ENCODE measurements at places on chromosomes 11 and 22.
A peak's percentile ranks its signal among the peaks of the same experiment; 100 is the strongest.

- peaks cover 2% of the 10 kb centered on the region for H3K27me3 ChIP-seq
- H3K4me1 ChIP-seq = peaks cover 16% of the 10 kb centered on the region
- peaks cover 5% of the 10 kb centered on the region for H3K36me3 ChIP-seq
- DNase-seq = no peak
- H3K4me3 ChIP-seq = peak overlapping the region; percentile 12
- H3K27ac ChIP-seq = peak overlapping the region; percentile 82
These were observed 40.5 kb downstream of the LRRC32 start for GRCh38 chr11:76629853-76630599.

DNA sequence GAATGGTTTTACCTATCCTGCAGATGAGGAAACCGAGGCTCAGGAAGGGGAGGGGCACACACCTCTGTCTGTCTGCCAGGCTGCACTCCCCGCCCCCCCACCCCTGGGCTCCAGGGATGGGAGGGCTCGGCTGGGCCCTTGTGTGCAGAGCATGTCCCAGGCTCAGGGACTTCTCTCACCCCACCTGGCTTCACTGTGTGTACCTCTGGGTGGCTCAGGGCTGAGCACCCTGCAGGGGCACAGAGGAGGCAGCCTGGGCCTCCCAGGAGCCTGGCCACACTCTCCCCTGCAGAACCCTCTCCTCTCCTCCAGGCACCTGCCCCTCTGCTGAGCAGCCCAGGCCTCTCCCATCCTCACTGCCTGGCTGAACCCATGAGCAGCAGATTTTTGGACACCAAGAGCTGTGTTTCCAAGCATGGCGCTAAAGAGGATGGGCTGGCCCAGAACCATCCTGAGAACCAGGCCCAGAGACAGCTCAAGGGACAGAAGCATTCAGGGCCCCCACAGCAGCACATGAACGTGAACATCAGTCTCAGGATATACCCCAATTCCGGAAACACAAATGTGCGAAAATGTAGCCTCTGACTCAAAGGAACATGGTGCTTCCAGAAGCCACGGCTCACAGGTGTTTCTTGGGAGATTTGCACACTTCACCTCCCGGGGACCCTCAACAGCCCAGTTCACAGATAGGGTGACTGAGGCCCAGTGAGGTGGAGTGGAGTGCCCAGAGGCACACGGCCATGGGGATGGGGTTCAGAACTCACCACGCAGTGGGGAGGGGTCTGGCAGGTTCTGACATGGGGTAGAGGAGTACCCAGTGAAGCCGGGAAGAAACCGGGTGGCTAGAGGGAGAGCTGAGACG lies 10.5 kb downstream of the EMID1 start:
- peaks cover 6% of the 10 kb centered on the region for H3K4me1 ChIP-seq
- H3K27me3 ChIP-seq = peaks cover 12% of the 10 kb centered on the region
- peak overlapping the region; percentile 73 for H3K4me3 ChIP-seq

- no peaks in the 10 kb centered on the region for H3K27me3 ChIP-seq
- no peak for DNase-seq
These were observed 8.8 kb upstream of the DKK3 start for GRCh38 chr11:12017243-12017678.

DNA sequence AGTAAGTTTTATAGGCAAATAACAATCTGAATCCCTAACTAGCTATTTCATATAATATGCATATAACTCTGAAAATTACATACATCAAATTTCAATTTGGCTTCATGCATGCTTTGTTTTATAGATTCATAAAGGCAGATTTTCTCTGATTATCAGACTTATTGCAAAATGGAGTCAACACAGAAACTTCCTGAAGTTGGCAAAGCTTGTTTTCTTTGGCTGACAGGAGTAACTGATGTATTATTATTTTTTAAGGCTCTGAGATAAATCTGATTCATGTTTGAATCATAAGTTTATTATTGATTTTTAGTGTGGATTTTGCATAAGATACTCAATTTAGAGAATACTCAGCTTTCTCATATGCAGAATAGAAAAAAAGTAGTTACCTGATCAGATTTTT lies 356.3 kb upstream of the CCDC90B start:
- H3K36me3 ChIP-seq = no peaks in the 10 kb centered on the region
- H3K27me3 ChIP-seq = no peaks in the 10 kb centered on the region
- peaks cover 5% of the 10 kb centered on the region for H3K4me1 ChIP-seq
- H3K4me3 ChIP-seq = no peak overlapping the region
- no peak overlapping the region for H3K27ac ChIP-seq

DNA sequence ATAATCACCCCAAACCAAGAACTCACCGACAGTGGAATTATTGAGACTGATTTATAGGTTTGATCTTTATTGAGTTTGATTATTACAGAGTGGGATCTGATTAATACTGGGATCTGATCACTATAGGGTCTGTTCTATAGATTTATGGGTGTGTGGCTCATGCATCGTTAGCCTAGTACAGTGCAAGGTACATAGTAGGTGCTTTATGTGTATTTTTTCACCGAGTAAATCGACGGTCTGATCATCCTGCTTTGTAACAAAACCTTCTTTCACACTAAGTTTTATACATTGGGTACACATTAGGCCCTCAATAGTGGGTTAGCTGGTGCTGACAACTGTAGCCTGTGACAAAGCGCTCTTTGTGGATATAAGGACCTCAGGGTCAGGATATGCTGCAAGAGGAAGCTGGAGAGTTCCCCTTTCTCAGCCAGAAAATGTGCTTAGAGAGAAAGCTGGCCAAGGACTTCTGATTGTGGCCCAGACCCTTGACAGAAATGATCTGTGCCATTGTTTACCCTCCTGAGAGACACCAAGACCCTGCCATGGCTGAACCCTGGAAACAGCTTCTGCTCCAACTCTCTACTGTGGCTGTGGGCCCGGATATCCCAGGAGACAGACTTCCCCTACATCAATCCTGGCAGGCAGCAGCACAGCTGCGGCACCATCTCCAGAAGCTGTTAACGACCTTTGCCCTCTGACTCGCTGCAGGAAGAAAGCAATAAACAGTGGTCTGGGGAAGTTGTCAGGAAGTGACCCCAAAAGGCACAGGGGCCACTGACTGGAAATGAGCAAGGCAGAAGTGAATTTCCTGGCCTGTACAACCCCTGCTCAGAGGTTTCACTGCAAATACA lies 16.1 kb upstream of the TPP1 start:
- DNase-seq = peak; percentile 48
- peaks cover 13% of the 10 kb centered on the region for H3K27me3 ChIP-seq
- peaks cover 10% of the 10 kb centered on the region for H3K4me1 ChIP-seq
- peaks cover 36% of the 10 kb centered on the region for H3K36me3 ChIP-seq
- H3K27ac ChIP-seq = no peak overlapping the region

DNA sequence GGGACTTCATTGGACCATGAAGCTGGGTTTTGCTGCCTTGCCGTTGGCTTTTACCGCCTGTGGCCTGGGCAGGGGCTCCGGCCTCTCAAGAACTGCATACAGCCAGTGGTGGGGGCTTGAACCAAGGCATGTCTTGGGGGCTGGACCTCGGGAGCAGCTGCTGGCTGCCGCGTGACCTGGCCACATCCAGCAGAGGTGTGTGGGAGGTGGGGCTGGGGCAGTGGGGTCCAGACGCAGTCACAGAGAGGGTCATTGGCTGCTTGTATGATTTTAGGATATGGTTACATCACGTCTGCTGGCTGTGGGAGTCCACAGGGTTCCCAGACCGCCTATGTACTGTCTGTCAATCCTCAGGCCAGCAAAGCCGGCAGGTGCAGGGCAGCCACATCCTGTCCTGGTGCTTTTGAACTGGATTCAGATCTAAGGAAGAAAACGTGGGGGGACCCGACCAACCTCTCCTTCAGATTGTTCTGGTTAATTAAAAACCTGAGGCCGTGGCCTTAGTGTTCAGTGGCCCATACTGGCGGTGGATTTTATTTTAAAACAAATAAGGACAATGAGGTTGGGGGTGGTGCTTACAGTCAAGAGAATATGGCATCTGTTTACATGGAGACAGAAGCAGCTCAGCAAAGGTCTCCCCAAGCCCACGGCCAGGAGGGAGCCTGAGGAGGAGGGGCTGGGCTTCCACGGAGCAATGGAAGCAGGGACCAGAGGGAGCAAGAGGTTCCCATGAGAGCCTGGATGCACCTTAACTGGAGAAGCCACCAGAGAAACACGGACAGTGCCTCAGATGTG lies 426.0 kb downstream of the TBC1D22A start:
- H3K4me1 ChIP-seq = no peaks in the 10 kb centered on the region
- peaks cover 10% of the 10 kb centered on the region for H3K36me3 ChIP-seq
- H3K27ac ChIP-seq = no peak overlapping the region
- H3K4me3 ChIP-seq = no peak overlapping the region
- no peak for DNase-seq

DNA sequence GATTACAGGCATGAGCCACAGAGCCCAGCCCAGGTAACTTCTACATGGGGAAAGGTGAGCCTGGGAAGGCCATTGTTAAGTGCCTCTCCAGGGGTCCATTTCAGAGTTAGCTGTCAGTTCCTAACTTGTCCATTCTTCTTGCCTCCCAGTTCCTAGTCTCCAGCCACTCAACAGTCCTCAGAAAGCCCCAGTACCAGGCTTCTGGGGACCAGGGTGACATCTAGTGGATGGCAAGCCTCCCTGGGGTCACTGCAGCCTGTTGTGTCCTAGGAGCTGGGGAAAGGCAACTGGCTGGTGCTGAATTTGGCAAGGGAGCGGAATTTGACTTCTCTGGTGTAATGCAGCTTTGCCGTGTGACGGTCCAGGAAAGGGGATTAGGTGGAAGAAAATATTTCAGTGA lies 2.1 kb downstream of the LGALS12 start:
- no peak overlapping the region for H3K27ac ChIP-seq
- peaks cover 30% of the 10 kb centered on the region for H3K4me1 ChIP-seq
- H3K4me3 ChIP-seq = no peak overlapping the region
- peaks cover 7% of the 10 kb centered on the region for H3K27me3 ChIP-seq
- peak; percentile 42 for DNase-seq

DNA sequence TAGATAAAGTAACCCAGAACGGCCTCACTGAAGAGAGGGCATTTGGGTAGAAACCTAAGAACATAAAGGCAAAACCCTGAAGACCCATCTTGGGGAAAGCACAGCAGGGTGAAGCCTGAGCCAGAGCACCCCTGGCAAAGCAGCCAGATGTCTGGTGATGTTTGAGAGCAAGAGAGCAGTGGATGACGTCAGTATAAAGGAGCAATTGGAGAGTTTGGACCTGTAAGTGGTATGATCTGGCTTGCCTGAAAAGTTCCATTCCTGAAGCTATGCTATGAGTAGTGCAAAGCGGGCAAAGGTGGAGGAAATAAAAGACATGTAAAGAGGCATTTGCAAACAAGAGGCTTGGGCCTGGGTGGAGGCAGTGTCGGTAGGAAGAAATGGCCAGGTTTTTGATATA lies 167.8 kb downstream of the MSANTD4 start:
- DNase-seq = no peak
- H3K4me3 ChIP-seq = no peak overlapping the region
- H3K27ac ChIP-seq = no peak overlapping the region

DNA sequence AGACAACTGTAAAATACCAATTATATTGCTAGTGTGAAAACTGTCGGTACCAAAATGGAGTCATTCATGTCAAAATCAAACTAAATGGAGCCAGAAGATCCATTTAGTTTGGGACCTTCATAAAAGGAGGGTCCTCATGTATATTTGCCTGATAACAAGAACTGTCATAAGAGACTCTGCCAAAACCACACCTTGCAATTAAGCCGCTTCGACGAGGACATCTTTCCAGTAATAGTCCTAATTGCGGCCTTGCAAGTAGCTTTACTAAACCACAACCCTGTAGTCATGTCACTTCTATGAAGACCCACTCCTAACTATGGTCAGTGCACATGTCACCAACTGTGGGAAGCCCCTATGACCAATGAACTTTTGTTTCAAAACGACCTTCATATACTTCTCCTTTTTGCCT lies 9.4 kb downstream of the UBQLN3 start:
- H3K27ac ChIP-seq = no peak overlapping the region
- no peak overlapping the region for H3K4me3 ChIP-seq
- H3K4me1 ChIP-seq = peaks cover 12% of the 10 kb centered on the region
- no peaks in the 10 kb centered on the region for H3K27me3 ChIP-seq
- no peaks in the 10 kb centered on the region for H3K36me3 ChIP-seq

DNA sequence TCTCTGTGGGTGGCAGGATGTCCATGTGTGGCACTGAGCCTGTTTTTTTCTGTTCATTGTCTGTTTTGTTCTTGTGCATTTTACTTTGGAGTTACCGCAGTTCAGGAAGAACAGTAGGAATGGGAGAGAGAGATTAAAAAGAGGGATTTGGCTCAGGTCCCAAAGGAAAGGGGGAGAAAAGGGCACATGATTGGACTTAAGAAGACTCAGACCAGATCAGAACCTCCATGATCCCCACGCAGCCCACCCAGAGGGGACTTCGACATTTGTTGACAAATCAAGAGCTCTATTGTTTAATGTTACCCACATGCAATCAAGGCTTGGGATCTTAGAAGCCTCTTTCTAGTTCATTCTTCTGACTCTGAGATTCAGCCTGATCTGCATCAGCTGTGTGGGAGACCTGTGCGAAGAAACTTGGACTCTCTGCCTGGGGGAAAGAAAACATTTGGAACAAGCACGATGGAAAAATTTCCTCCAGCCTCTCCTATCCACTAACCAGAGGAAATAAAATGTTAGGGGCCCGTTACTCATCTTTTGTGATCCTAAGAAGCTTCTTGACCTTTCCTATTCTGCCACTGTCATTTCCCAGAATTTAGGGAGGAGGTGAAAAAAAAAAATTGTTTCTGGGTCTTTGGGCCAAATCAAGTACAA lies 119.2 kb downstream of the SPON1 start:
- no peaks in the 10 kb centered on the region for H3K27me3 ChIP-seq
- no peak for DNase-seq
- H3K4me1 ChIP-seq = peaks cover 42% of the 10 kb centered on the region
- peak overlapping the region; percentile 43 for H3K27ac ChIP-seq
- H3K4me3 ChIP-seq = no peak overlapping the region
- peaks cover 35% of the 10 kb centered on the region for H3K36me3 ChIP-seq

GRCh38 chr22:35960854-35961253 lies 67.8 kb downstream of the RBFOX2 start:
- peaks cover 12% of the 10 kb centered on the region for H3K27me3 ChIP-seq
- peak overlapping the region; percentile 99 for H3K27ac ChIP-seq
- no peaks in the 10 kb centered on the region for H3K36me3 ChIP-seq
- no peak for DNase-seq
- H3K4me1 ChIP-seq = peaks cover 53% of the 10 kb centered on the region

- H3K4me3 ChIP-seq = no peak overlapping the region
- H3K27ac ChIP-seq = no peak overlapping the region
- no peaks in the 10 kb centered on the region for H3K4me1 ChIP-seq
- peaks cover 1% of the 10 kb centered on the region for H3K27me3 ChIP-seq
These were observed 292.6 kb downstream of the SWAP70 start for GRCh38 chr11:9956483-9956882.
